Mesothelial cell of epicardium (in vitro differentiated cells): ENCODE measurements at places on chromosomes 2 and 18. TPM values are rescaled to one million over a fixed set of nuclear protein-coding genes. Genes with fewer than 3 reads are reported as not detected.

DNA sequence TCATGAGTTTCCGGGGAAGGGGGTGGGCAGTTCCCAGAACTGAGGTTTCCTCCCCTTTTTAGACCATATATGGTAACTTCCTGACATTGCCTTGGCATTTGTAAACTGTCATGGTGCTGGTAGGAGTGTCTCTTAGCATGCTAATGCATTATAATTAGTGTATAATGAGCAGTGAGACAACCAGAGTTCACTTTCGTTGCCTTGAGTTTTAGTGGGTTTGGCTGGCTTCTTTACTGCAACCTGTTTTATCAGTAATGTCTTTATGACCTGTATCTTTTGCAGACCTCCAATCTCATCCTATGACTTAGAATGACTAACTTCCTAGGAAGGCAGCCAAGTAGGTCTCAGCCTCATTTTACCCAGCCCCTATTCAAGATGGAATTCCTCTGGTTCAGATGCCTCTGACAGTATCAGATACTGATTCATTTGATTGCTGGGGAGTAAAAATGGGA, 447.3 kb downstream of the XIRP2 start:
- no peak for DNase-seq

DNA sequence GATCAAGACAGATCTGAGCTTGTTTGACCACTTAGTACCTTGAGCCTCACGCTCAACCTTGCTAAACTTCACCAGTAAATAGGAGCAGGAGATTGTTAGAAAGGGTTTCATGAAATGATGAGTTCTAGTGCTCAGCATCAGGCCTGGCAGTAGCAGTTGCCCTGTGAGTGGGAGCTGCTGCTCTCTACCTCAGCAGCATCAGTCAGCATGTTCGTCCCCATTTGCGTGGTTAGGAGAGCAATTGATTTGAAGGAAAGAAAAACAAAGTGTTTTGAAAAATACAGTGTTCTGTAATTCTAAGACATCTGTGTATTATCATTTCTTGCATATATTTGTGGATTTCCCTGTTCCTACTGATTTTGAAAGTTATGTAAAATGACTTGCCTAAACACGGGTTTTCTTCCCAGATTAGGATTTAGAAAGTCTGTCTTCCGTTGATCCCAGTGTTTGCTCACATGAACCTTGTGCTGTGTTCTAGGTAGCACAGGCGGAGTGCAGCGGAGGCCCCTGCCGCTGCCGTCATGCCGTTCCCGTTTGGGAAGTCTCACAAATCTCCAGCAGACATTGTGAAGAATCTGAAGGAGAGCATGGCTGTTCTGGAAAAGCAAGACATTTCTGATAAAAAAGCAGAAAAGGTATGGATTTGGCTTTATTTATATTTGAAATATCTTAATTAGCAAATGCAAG, 47.0 kb downstream of the CAB39 start:
- no peak for DNase-seq

GRCh38 chr2:14633061-14633460, 544 bp downstream of the LRATD1 start:
- DNase-seq: no peak

Gene MBP
- total RNA-seq: 19.1 to 20.8 TPM (median 20.6 TPM) in 3 replicates

Gene PROM2
- 20.3 to 23.5 TPM (median 22.1 TPM) in 3 replicates for total RNA-seq

- DNase-seq: no peak
Observed at GRCh38 chr2:201734111-201734510, 35.7 kb upstream of the MPP4 start.

DNA sequence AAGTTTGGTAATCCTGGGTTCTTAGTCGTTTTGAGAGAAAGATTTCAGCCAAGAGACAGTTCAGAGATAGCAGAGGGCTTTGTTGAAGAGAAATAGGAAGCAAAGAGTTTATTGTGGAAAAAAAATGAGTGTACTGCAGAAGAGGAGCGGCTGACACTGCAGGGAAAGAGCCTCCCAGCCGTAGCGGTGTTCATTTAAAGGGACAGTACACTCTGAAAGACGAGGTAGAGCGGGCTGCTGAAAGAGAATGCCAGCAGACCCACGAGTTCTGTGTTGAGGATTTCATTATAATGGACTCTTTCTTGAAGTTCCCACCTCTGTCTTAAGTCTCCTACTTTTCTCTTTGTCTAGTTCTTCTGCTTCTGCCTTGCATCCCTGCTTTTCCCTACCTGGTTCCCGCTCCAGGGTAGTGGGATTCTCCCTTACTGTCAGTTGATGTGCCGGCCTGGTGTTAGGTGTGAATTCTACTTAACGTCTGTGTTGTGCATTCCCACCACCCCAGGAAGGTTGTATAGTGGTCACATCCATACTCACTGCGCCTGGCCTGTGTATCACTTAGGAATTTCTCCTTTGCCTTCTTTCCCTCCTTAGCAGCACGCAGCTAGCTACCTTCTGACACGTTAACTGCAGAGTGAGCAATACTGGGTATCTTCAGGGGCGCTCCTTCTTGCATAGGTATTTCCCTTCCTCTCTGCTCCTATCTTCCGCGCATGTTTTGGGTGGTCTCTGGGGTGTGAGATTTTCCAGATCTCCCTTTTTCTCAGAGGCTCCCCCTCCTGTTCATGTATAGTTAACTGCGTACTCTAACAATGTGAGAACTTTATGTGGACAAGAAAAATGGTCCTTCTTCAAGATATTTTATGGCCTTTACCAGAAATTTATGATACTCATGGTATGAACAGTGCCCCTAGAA, 164.5 kb downstream of the PTH2R start:
- no peak for DNase-seq

Gene NEU2
- total RNA-seq: not detected in 3 replicates

DNA sequence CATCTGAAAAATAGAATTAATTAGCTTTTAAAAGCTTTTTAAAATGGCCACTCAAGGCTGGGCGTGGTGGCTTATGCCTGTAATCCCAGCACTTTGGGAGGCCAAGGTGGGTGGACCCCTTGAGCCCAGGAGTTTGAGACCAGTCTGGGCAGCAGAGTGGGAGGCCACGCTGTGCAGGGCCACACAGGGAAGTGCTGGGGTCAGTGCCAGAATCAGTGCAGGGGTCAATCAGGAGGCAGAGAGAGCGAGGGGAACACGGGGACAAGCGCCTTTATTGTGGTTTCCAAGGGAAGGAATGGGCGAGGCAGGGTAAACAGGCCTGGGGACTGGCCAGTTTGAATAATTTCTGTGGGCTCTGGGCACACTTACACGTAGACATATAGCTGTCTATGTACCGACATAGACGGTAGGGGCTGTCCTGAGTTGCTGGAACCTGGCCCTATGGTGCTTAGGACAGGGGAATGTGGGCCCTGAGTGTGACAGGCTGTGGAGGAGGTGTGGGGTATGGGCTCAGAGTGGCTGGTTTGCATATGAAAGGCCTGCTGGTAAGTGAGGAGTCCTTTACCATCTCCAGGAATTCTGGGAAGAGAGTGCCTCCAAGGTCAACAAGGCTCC, 42.9 kb downstream of the DYSF start:
- no peak for DNase-seq
